ENCODE measurements at places on chromosomes 4 and X.
A peak's percentile ranks its signal among the peaks of the same experiment; 100 is the strongest.

- DNase-seq, result no peak
These were observed 38.3 kb downstream of the SUPT20HL1 start for GRCh38 chrX:24398766-24399165.

DNA sequence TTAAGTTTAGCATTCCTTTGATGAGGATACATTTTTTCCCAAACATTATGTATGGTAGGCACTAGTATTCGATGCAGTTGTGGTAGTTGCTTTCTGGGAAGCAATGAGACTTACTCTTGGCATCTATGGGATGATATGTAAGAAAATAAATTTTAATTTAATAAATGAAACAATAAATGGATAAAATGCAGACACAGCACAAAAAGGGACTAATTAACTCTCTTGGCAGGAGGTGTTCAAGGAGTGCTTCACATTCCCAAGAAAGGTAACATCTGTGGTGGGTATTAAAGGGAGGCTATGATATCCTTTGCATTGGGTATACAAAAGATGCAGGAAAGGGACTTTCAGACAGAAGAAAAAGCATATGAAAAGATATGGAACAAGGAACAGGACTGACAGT is 111.0 kb downstream of the PGRMC2 start:
- DNase-seq, result no peak

DNA sequence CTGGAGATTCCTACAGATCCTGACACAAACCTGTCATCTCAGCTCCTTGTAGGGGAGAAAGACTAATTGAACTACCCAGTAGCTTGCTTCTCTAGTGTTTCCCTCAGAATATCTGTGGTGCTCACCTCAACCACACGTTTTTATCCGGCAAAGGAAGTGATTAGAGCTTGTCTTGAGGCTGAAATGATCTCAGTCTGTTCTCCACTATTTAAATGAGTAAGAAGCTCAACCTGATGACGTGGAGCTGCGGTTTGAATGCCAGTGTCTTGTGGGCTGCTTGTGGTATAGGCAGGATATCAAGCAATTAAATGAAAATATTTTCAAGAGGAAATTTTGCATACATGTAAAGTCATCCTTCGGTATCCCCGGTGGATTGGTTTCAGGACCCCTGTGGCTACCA is 270.2 kb downstream of the TLL1 start:
- no peak for DNase-seq

- DNase-seq, result no peak
These were observed 2.2 kb downstream of the SORCS2 start for GRCh38 chr4:7194251-7195140.

DNA sequence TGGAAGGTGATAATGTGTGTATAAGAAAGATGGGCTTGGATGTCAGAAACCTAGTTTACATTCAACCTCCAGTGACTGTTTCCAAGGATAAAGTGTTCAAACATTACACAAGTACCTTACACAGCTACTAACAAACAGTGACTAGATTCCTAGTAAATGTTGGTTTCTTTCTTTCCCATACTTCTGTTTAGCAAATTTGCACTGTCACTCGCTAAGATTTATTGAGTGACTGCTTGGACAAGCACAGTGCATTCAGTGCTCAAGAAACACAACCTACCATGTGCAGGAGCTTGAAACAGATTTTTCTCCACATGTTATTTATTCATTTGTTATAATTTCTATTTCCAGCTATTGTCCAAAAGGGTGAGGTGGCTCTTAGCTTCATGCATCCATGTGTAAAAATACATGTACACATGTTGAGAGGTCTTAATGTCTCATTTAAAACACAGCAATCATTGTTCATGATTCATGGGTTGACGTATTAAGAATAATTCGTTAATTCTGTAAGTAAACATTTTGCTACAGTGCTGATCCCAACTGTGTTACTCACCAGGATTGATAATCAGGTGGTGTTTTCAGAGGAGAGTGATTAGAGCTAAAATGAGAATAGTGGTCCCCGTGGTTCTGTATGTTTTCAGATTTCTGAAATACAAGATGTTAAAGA is 153.0 kb downstream of the DCLK2 start:
- no peak for DNase-seq

- no peak for DNase-seq
These were observed 26.3 kb upstream of the CXCL6 start for GRCh38 chr4:73810191-73810590.

DNA sequence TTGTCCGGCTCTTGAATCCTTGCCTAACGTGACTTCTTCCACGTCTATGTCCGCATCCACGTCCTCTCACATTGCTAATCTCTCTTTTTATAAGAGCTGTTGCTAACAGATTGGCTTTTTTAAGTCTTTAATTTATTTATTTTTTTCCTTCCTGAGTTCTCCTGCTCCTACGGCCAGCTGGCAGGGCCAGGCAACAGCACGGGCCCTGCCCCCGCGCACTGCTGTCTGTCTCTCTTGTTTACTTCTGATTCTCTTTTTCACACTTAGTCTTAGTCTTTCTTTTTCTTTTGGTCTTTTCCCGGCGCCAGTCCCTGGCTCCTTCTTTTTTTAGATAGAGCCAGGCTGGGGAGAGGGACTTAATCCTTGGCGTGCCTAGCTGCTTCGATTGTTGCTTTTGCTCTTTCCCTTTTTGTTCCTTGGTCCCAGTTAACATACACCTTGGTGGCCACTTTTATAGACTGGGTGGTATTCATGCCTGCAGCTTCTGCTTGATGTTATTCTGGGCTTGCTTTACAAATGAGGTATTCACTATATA is 53.2 kb upstream of the RBMX start:
- no peak for DNase-seq

DNA sequence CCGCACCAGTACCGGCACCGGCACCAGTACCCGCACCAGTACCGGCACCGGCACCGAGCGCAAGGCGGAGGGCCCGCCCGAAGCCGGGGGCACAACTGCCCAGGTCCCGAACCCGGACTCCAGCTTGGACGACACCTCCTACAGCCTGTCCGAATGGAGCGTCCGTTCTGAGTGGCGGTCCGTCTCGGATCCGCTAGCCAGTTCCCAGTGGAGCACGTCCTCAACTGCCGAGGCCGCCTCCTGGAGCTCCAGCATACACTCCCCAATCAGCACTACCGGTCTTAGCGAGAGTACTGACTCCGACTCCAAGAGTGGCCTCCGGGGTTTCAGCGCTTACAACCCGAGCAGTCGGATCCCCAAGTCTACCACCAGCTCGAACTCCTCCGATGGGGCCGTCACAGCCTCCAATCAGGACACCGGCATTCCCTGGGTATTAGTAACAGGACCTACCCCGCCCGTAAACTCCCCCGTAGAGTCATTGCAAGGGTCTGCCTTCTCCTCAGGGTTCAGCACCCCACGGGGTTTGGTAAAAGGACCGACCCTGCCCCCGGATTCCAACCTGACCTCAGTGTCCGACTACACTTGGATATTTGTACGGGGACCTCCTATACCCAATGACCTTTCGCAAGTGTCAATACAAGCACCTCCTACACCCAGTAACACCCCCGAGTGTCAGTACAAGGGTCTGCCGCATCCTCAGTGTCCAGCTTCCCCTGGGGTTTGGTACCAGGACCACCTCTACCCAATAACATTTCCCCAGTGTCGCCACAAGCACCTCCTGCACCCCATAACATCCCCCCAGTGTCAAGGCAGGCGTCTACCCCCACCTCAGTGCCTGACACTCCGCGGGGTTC is 721 bp upstream of the MAOA start:
- DNase-seq, result peak; percentile 9

DNA sequence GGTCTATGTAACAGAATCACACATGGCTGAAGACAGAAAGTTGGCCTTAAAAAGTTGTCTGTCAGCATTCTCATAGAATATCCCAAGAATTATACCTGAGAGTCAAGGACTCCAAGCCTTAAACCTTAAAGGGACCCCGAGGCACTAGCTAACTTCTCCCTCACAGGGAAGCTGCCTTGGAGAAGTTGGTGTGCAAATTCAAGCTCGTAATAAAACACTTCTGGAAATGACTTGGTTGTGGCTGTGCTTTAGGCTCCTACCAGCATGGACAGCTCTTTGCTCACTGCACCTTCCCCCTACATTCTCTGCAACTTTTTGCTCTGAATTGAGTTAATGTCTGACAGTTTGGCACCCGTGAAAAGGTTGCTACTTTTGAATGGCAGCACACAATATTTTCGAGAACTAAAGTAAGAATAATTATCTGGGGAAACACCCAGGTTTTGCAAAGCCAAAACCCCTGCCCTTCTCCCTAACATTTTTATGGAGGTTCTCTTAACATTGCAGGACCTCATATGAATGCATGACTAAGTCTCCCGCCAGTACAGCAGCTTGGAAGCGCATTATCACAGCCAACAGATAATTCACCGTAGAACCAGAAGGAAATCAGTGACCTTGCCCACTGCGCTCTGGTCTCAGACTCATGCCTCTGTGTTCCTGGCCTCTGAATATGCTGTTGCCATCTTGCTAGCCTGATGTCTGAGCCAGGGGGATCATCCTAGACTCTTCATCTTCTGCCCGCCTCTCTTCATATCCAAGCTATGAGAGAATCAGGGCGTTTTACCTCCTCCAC is 91.0 kb downstream of the MGST2 start:
- DNase-seq, result no peak

GRCh38 chr4:138255917-138256597 is 13.9 kb upstream of the SLC7A11 start:
- no peak for DNase-seq

GRCh38 chr4:10581022-10581421 is 103.5 kb downstream of the CLNK start:
- DNase-seq, result no peak

DNA sequence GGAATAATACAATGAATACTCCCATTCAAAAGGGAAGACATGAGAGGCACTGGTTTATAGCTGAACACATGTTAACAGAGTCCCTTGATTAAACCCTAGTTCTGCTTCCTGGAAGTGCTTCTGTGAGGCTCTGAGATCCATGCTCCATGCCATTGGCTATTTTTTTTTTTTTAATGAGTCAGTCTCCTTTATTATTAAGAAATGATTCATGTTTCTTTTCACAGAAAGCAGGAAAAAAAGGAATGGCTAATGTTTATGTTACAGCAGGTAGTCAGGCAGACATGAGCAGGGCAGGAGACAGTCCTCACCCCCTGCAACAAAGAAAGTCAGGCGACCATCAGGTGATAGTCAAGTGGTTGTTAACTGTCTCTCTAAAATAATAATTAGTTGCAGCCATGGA is 598.7 kb downstream of the EPHA5 start:
- no peak for DNase-seq

DNA sequence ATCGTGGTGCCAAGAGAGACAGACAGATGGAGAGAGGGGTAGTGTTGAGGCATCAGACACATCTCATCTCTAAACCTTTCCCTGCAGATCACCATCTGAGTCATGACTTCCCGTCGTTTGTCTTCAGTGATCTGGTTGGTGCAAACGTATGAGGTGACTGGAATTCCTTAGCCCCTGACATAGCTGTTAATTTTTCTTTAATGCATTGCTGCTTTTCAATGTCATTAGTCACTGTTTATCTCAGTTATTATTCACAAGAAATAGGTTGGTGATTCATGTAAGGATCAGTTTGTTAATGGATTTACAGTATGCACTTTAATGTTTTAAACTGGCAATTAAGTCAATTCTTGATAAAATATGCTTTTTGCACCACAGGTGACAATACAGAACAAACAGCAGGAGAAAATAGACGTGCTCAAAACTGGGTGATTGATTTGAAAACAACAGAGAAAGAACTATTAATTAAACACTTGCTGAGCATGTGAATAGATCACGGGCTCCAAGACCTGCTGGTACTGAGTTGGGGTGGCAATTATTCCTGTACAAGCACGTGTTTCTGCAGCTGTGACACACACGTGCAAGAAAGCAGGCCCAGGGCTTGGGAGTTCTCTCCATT is 1.3 kb upstream of the TMEM154 start:
- no peak for DNase-seq

DNA sequence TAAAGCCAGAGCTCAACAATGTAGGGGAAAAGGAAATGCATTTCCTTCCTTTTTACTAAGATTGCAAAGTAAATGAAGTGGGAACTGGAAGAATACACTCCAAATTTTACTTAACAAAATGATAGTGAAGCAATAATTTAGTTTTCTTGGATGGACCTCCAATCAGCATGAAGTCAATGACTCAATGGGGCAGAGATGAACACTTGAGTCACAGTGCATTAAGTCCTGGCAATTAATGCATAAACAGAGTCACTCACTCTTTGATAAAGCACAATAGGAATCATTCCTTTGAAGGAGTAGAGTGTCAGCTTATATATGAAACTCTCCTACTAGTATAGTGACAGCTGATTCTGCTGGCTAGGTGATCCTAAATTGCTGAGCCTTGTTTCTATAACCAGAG is 66.7 kb upstream of the FRAS1 start:
- DNase-seq, result no peak

GRCh38 chrX:121831601-121832000 is 784.2 kb downstream of the GLUD2 start:
- no peak for DNase-seq
